CD4-positive, alpha-beta T cell treated with Interleukin-15 for 1 hour (primary cell): ENCODE measurements at places on chromosomes 7 and 10.

GRCh38 chr7:126689037-126689436 is 563.7 kb downstream of the GRM8 start:
- no peak for DNase-seq

DNA sequence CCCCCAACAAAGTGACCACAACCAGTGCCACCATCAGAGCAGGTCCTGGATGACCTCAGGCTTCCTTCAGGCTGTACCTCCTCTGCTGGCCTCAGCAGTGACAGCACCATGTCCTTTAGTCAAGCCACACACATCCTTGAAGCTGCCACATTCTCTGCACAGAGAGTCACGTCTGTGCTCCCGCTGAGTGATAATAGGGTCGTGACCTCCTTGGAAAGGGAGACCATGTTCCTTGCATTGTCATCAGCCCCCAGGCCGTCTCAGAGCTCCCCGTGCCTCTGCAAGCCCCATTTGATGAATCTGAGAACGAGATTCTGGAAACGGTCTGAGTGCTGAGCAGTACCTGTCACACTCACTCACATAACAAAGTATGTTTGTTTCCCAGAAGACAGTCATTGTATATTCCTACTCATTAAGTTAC is 106.5 kb upstream of the PRR15 start:
- DNase-seq: no peak

- DNase-seq: no peak
Observed at GRCh38 chr7:77989981-77990566, 191.5 kb downstream of the PHTF2 start.

- no peak for DNase-seq
Observed at GRCh38 chr10:114953047-114953446, 15.1 kb downstream of the TRUB1 start.

DNA sequence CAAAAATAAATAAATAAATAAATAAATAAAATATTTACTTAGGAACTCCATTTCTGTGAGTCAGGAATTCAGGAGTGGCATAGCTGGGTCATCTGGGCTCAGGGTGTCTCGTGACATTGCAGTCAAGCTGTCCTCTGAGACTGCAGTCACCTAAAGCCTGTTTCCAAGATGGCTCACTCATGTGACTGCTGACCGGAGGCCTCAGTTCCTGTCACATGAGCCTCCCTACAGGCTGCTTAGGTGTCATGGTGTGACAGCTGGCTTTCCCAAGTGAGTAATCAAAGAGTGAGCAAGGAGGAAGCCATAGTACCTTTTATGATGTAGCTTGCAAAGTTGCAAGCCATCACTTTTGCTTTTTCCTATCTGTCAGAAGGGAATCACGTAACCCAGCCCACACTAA is 128.6 kb upstream of the KCTD7 start:
- DNase-seq: no peak
